ENCODE measurements at places on chromosomes 3 and 15.
A peak's percentile ranks its signal among the peaks of the same experiment; 100 is the strongest.

GRCh38 chr3:15602146-15602536, 596 bp downstream of the BTD start:
- no peak for DNase-seq

DNA sequence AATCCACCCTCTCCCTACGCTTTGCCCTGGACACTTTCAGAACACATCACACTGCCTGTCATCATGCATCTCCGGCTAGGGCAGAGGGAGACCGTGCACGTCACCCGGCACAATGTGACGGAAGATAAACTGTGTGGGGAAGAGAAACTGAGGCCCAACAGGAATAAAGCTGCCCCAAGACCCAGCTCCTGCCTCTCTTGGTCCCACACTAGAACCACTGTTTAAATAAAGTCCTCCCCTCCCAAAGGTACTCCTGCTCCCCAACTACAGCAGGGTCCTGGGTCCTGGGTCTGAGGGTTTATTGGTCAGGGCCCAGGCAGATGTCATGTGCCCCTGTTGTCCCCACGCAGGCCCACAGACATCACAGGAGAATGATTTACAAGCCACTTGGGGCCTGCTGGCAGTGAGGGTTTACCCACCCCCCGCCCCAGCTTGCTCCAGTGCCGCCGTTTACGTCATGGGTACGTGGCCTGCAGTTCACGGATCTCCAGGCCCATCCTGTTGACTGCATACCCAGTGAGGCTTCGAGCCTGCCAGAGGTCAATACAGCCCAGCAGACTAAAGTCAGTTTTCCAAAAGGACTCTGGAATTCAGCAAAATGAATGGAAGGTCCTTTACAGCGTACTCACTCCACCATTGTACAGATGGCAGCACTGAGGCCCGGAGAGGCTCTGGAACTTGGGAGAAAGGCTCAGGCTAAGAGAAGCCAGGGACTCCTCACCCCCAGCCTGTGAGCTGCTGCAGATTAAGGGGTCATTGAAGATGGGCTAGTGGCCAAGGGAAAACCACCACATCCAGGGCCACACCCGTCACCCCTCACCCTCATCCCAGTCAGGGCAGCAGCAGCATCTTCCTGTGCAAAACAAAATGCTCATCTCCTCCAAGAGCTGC, 23.2 kb downstream of the ALS2CL start:
- DNase-seq = no peak

DNA sequence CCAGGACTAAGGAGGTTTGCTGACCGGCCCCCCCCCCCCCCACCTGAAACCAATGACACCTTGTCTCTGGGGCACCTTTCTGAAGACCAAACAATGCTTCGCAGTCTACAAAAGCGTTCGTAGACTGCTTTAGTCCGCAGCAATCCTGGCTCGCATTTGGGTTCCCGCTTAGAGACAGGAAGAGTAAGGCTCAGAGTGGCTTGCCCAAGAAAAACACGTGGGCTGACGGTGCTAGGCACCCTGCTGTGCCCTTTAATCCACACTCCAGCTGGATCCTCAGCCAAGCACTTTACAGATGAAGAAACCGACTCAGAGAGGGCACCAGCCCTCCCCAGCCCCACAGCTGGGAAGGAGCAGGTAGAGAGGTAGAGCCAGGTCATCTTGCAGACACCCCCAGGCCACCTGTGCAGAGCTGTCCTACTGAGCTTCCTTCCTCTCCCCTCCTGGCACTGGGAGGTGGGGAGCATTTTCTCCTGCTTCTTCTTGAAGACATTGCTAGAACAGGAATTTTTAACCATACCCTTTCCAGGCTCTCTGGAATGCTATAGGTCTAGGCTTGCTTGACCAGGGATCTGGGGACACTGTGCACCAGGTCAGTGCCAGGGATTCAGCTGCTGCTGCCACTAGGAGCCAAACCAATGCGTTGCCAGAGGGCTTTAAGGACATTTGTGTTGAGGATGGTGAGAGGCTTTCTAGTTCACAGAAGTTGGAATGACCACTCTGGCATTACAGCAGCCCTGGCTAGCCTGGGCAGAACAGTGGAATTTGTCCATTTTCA, 1.0 kb upstream of the KLF15 start:
- no peak for DNase-seq

GRCh38 chr3:43695863-43696262, 5.1 kb downstream of the ABHD5 start:
- no peak for DNase-seq

GRCh38 chr15:100877551-100877950, 2.1 kb upstream of the ALDH1A3 start:
- no peak for DNase-seq

- no peak for DNase-seq
Observed at GRCh38 chr3:74214286-74214685, 400.2 kb downstream of the CNTN3 start.

DNA sequence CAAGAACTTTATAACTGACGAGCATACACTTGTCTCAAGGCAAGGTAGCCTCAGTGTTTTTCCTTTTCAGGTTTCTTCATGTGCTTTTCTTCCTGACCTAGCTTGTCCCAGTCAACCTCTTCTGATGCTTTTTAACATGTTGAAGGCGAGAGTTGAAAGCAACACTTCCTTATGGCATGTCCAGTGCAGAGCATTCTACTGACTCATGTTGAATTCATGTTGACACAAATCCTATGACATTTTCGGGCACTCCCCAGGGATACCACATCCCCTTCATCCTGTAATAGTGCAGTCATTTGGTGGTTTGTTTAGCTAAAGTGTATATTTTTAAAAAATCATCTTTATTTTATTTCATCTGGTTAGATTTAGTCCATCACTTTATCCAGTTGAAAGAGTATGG, 75.9 kb upstream of the CBLB start:
- DNase-seq = peak; percentile 30

GRCh38 chr3:186831798-186832197, 10.7 kb upstream of the ADIPOQ start:
- no peak for DNase-seq

DNA sequence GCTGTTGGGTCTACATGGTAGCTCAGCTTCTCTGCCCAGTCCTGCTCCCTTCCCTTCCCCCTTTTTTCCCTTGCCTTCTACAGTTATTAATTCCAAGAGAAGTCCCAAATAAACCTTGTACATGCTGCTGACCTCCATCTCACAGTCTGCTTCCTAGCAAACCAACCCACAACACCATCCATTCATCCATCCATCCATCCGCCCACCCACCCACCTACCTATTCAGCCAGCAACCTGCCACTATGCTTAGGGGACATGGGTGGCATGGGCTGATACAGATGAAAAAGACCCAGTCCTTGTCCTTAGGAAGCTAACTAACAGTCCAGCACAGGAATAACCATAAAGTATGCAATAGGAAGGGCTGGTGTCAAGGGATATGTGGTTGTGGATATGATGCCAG, 5.7 kb downstream of the TNFAIP8L3 start:
- no peak for DNase-seq

DNA sequence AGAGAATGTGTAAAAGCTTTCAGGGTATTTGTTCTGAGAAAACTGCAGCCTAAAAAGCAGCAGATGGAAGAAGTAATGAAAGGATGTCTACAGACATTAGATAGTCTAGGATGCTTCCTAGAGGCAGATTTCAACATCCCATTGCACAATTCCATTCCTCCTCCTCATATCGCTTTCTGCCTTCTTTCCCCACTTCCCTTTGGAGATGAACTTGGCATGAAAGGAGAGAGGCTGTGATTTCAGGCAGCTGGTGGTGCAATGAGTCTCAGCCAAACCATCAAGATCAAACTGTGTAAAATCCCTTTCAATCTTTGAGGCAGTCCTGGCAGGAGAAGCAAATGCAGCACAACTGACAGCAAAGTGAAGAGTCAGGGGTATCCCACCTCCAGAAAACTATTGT, 438.7 kb upstream of the KCNMB2 start:
- no peak for DNase-seq

GRCh38 chr15:58346361-58346760, 85.4 kb upstream of the LIPC start:
- no peak for DNase-seq

DNA sequence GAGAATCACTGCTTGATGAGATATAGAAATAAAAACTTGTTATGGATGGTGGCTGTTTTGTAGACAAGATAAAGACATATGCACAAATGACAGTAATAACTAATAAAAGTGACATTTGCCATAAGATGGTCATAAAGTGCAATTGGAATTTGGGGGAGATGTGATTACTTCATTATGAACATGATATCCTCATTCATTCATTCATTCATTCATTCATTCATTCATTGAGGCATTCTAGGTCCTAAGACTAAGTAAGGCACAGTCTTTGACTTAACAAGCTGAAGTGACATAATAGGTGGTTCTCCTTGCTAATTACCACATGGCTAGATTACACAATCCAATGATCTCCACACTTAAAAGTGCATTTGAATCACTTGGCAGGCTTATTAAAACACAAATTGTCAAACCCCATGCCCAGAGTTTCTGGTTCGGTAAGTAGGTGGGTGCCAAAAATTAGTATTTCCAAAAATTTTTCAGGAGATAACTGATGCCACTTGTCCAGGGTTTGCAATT, 18.9 kb downstream of the RAP2B start:
- no peak for DNase-seq

- DNase-seq = no peak
Observed at GRCh38 chr15:34070003-34070402, 31.0 kb upstream of the AVEN start.

DNA sequence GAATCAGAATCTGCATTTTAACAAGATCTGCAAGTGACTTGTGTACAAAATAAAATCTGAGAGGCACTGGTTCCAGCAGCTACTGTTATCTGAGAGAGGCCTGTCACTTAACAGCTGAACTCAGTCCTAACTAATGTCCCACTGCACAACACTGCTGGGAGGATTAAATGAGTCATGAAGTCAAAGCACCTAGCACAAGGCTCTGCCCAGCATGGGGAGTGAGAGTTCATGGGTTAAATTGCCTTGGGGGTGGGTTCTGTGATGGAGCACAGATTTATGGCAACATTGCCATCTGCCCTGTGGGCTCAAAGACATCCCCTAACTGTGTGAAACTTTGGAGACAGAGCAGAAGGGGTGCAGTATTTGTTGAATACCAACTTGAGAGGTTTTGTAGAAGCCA, 250.9 kb downstream of the PLCL2 start:
- DNase-seq = no peak

GRCh38 chr3:160755776-160756304, at the start of gene PPM1L:
PPM1L (plus strand) TSS chr3:160756231.
- DNase-seq = no peak

GRCh38 chr15:38129531-38130204, 123.0 kb upstream of the SPRED1 start:
- DNase-seq = no peak

DNA sequence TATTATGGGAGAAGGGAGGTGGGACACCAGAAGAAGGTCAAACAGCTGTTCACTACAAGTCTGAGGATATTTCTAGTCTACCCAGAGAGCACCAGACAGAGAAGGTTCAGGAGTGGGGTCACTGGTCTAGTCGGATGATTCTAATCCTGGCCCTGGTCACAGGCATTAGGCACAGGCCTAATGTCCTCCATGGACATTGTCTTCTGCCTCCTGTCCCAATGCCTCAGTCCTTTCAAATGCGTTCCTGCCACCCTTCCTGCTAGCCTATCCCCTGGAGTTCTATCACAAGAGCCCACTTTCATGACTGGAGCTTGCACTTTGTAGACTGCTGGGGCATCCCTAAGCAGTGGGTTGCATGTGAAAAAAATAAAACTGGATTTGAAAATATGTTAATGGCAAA, 83.9 kb upstream of the PFN2 start:
- no peak for DNase-seq

GRCh38 chr15:65110676-65111292, 4.2 kb downstream of the UBAP1L start:
- DNase-seq = no peak

DNA sequence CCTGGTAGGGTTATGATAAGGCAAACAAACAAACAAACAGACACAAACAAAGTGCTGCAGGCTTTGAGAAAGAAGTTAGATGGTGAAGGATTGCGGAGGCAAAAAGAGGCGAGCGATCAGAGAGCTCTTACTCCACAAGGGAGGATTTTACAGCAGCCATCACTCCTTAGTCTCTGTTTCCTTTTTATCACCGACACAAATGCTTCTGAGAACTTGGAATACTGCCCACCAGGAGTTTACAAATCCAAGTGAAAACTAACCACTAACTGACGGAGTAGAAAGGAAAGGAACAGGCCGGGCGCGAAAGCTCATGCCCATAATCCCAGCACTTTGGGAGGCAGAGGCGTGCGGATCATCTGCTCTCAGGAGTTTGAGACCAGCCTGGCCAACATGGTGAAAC, 35.6 kb upstream of the GPR160 start:
- DNase-seq = no peak

- no peak for DNase-seq
Observed at GRCh38 chr3:115190747-115191146, 43.7 kb upstream of the ZBTB20 start.

GRCh38 chr3:32180141-32180784, 58.2 kb upstream of the CMTM8 start:
- no peak for DNase-seq

DNA sequence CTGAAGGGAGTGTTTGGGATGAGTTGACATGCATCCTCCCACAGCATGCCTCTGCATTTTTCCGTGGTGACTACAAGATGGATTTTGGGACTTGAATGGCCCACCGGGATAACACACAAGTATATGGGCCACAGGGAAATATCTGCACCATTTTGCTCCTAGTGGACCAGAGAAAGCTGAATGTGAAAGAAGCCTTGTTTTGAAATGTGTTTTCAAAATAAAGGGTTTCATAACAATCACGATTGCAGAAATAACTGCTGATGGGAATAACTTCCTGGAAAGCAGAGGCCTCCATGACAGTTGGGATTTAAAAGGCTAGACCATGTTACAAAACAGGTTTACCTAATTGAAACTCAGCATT, 77.5 kb upstream of the PRR23C start:
- no peak for DNase-seq

- DNase-seq = no peak
Observed at GRCh38 chr15:81029414-81030300, 28.9 kb downstream of the TLNRD1 start.

DNA sequence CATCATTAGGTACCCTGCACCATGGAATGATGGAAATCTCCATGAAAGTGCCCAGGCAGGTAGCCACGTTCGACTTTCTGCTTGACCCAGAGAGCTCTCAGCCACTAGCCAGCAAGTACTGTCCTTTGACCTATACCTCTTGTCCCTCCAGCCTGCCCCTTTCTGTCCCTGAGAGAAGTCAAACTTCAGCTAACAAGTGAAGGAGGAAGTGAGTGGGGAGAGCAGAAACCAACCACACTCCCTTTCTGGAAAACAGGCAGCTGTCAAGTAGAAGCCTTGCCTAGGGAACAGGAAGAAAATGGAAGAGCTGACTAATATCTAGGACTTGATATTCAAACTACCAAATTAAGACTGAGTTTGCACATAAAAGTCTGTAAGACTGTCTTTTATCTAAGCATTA, 30.3 kb upstream of the FSTL1 start:
- no peak for DNase-seq

- DNase-seq = no peak
Observed at GRCh38 chr15:39302936-39303335, 277.9 kb upstream of the THBS1 start.
